NCI-H2029 treated with DMSO at 0.1 percent for 48 hours (cell line): ENCODE measurements at places on chromosomes 13 and 19.
A peak's percentile ranks its signal among the peaks of the same experiment; 100 is the strongest.

DNA sequence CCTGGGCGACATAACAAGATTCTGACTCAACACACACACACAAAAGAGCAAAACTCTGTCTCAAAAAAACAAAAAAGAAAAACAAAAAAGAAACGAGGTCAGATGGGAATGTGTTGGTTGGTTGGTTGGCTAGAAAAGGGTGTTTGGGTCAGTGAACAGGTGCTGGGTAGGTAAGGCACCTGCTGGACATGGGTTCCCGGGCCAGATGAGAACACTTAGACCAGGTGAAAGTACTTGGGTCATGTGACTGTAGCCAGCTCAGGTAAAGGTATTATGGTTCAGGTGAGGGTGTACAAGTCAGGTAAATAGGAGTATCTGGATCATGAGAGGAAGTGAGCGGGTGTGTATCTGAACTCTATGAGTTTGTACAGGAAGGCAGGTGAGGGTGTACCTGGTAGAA is 14.5 kb upstream of the ZNF414 start:
- no peak for DNase-seq

DNA sequence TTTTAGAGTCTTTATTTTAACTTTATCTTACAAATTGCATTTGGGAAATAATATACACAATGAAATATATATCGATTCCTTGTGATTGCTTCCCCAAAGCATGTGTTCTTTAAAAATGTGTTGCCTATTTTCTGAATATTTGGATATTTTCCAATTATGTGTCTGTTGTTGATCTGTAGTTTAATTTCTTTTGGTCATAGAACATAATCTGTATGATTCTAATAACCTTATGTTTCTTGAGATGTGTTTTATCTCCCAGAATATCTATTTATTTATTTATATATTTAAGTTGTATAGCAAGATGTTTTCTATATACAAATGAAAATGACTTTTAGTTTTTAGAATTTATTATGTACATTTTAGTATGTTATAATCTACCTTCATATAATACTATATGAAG is 710.8 kb upstream of the PCDH20 start:
- no peak for DNase-seq

- DNase-seq = no peak
Measured at GRCh38 chr13:76980075-76980718, 11.7 kb upstream of the CLN5 start.

DNA sequence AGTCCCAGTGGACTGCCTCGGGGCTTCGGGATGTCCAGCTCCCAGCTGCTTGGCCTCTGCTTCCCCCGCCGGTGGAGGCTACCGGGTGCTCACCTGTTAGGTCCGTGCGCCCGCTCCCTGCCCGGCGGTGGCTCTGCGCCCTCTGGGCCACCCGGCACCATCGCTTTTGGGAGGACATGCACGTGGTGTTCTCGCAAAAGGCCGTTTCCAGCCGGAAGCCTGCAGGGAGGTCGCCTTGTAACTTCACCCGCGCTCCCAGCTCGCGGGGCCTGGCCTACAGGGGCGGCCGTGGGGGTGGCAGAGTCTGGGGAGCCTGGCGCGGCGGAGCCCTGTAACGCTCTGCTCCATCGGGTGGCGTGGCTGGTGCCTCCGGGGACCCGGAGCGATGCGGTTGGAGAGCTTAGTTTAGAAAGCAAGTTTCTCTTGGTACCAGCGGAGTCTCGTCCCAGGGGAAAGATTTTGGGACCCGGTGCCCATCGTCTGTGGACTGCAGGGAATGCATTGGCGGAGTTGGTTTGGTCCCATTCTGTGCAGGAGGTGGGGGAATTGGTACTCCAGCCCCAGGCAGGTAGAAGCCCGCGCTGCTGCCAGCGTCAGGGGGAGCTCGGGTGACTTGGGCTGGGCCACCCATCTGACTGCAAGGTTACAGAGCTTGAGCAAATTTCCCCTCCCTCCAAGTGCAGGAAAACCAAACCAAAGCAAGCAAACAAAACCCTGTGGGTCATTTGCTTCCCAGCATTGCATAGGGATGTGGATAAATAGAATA is 673 bp downstream of the SPATA13 start:
- no peak for DNase-seq

DNA sequence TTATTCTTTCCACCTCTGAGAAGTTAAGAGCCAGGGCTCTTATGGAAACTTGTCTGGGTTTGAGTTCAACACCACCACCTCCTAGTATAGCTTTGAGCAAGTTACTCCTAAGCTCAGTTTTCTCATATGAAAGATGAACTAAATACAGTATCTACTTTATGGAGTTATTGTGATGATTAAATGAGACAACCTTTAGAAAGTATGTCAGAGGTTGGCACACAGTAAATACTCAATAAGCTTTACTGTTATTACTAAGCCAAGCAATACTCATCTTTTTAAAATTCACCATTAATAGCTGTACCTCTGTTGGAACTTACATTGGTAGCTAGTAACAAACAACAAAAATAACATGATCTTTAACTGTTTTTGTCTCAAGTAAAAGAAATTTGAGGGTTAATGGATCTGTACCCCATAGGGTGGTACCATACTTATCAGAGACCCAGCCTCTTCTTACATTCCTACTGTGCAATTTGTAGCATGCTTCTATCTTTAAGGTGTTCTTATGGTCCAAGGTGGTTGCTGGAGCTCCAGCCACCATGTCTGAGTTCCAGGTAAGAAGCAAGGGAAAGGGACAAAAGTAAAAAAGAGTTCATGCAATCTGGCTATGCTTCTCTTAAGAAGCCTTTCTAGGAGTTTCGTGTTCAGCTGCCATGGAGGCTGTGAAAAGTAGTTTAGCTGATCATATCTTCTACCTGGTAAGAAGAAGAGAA is 24.1 kb upstream of the NDFIP2 start:
- no peak for DNase-seq

DNA sequence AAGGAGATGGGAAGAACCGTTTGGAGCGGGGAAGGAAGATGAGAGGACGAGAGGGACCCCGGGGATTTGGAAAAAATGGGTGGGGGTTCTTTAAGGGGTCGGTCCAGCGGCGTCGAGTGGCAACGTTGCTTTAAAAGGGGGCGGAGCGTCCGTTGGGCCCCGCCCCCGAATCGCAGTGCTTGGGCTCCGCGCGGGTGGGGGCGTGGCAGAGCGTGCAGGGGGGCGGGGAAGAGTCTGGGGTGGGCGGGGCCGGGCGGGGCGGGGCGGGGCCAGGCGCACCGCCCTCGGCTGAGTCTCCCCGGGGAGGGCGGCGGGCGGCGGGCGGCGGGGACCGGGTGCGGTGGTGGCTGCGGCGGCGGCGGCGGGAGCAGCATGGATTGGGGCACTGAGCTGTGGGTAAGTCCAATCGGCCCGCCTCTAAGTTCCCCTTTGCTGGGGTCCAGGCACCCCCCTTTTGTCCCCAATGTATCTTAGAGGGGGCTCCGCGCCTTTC is at the start of gene TRIP10:
TRIP10 (plus strand) TSS at position 291 of the 493 bp plus-strand sequence; CDS start at position 373, 82 bp downstream.
- peak; percentile 65 for DNase-seq

DNA sequence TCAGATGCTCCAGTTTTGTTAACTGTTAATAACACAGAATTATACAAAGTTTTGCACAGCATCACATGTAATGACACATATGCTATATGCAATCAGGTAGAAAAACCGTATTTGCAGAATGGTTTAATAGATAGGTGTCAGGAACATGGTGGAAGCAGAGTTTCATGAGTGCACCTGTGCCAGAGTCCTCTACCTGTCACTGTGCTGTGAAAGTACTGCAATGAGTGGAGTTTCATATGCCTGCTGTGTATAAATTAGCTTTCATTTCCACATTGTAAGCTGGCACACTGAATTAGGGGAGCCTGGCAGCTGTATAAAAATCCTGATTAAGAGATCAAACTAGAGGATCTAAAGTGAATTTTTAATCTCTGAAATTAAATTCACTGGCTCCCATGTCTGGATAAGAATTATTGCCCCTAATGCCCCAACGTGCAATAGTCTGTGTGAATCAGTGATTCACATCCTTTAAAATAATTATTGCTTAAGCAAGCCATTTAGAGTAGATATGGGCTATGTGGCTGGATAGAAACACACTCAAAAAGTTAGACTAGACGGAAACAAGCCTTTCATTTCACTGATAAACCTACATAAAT is 8.5 kb upstream of the EEF1AKMT1 start:
- DNase-seq = no peak

- DNase-seq = no peak
Measured at GRCh38 chr13:95117092-95117491, 184.2 kb downstream of the ABCC4 start.

DNA sequence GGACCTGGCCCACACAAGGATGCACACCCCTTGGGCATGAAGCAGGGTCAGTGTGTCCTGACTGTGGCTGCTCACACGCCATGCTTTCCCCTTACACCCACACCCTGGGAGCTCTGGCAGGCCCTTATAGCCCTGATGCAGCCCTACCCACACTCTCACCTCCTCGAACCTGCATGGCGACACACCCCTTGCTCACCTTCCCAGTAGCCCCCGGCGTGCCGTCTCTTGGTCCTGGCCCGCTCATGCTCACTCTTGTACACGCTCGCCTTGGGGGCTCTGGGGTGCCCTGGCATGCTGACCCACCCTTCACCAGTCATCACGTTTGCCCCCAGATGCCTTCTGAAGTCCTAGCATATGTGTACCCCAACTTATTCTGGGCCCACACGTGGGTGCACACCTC is 56.1 kb downstream of the MAP4K1 start:
- DNase-seq = no peak

GRCh38 chr13:105083992-105084391 is 1451.5 kb downstream of the EFNB2 start:
- no peak for DNase-seq

GRCh38 chr19:46637224-46637623 is 1.2 kb upstream of the GNG8 start:
- DNase-seq = no peak

DNA sequence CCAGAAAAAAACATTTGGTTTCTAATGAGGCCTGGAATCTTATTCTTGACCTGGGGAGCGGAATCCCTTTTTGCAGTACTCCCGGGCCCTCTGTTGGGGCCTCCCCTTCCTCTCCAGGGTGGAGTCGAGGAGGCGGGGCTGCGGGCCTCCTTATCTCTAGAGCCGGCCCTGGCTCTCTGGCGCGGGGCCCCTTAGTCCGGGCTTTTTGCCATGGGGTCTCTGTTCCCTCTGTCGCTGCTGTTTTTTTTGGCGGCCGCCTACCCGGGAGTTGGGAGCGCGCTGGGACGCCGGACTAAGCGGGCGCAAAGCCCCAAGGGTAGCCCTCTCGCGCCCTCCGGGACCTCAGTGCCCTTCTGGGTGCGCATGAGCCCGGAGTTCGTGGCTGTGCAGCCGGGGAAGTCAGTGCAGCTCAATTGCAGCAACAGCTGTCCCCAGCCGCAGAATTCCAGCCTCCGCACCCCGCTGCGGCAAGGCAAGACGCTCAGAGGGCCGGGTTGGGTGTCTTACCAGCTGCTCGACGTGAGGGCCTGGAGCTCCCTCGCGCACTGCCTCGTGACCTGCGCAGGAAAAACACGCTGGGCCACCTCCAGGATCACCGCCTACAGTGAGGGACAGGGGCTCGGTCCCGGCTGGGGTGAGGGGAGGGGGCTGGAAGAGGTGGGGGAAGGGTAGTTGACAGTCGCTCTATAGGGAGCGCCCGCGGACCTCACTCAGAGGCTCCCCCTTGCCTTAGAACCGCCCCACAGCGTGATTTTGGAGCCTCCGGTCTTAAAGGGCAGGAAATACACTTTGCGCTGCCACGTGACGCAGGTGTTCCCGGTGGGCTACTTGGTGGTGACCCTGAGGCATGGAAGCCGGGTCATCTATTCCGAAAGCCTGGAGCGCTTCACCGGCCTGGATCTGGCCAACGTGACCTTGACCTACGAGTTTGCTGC is at the start of gene ICAM4:
ICAM4 (plus strand) TSS at position 153 of the 935 bp plus-strand sequence; CDS start at position 211, 58 bp downstream.
- DNase-seq = no peak

DNA sequence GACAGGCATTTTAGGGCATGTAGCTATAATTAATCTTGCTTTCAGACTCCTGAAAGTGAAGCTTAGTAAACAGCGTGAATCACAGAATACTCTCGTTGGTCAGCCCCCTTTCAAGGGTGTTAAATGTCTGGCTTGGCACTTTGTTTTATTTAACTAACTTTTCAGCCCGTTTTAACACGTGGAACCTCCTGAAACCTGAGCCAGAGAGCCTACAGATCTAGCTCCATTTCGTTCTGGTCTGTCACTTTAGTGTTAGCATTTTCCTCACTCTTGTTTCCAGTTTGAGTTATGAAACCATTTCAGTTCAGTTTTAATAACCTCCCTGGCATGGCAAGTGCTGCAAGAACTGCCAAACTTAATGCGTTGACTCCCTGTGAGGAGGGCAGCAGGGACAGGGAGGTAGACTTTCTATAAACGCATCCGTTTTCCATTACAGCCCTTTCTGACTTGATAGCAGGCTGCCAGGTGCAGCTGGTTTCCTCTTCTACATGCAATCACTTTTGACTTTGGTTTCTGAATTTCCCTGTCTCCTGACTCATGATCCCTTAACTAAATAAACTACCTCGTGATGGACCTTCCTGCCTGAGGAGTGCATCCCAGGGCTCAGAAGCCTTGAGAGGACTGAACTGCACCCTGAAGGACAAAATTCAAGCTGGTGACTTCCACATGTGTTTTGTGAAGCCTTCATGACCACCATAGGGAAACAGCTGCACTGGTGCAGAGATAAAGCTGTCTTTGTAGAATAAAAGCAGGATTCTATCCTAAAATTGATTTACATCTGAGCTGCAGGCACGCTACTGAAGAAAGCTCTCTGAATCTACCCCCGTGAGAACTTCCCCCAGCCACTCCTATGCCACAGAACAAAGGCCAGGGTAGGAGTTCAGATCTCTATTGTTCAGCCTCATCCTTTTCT is 192.6 kb downstream of the DLEU7 start:
- no peak for DNase-seq
